ENCODE measurements at places on chromosomes 1 and 21.

DNA sequence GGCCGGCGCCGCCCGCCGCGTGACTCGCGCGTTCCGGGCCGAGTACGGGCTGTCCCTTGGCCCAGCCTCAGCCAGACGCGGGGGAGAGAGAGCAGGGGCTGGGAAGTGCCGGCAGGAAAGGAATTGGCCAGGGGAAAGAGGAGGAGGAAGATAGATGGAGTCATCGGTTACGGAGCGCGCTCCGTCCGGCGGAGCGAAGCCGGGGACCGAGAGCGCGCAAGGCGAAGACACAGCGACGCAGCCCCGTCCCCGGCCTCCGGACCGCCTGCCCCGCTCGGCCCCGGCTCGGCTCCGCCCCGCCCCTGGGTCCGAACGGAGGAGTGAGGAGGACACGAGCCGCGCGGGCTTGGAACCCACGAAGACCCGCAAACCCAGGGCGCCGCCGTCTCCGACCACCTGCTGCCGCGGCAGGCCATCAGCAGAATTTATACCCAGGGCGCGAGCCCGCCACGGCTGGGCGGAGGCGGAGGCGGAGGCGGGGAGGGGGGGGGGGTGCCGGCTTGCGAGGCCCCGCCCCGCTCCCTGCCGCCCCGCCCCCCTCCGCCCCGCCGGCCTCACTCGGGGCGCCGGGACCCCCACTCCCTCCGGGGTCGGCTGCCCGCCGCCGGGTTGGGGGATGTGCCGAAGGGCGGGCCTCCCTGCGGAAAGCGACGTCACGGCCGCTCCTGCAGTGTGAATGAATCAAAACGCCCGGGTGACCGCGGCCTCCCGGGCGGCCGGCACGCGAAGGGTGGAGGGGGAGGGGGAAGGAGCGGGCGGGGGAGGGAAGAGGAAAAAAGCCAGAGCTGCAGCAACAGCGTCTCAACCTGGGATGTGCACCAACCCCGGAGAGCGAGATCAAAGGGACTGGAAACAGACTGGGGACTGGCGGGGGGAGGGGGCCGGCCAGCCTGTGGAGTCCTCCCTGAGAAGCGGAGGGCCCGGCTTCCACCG lies at the start of gene LHX4:
TSS of gene LHX4 (plus strand) at position 782 of the 933 bp plus-strand sequence. CDS start 266 bp downstream, outside the sequence.
- no peak for DNase-seq

DNA sequence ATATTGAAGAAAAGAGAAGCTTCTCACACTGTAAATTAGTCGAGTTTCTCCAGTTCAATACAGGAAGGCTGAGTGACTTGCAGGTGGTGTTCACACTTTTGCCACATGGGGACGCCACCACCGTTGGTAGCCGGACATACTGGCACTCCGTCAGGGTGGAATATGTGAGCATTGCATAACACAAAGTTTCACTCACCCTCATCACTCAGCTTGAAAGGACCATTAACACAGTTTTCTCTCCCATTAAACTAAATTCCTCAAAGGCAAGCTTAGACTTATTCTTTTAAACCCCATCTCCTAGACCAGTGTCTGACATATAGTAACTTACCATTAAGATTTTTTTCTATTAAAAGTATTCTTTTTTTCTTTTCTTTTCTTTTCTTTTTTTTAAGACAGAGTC lies 105.3 kb upstream of the SERBP1 start:
- DNase-seq = peak; percentile 85

DNA sequence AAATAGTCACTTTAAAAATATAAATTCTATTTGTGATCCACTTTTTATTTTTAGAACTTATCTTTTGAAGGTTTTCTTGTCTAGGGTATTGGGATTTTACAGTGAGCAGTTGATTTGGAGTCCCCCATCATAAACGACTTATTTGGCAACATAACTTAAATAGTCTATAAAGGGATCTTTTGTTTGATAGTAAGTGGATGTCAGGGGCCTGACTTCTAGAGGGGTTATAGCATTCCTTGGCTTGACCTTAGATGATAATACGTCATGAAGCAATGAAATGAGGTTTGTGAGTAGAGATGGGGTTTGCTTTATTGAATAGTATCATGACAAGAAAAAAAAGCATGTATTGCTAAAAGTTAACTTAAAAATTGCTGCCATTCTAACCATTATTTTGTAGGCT lies 17.8 kb downstream of the VPS45 start:
- DNase-seq = no peak

DNA sequence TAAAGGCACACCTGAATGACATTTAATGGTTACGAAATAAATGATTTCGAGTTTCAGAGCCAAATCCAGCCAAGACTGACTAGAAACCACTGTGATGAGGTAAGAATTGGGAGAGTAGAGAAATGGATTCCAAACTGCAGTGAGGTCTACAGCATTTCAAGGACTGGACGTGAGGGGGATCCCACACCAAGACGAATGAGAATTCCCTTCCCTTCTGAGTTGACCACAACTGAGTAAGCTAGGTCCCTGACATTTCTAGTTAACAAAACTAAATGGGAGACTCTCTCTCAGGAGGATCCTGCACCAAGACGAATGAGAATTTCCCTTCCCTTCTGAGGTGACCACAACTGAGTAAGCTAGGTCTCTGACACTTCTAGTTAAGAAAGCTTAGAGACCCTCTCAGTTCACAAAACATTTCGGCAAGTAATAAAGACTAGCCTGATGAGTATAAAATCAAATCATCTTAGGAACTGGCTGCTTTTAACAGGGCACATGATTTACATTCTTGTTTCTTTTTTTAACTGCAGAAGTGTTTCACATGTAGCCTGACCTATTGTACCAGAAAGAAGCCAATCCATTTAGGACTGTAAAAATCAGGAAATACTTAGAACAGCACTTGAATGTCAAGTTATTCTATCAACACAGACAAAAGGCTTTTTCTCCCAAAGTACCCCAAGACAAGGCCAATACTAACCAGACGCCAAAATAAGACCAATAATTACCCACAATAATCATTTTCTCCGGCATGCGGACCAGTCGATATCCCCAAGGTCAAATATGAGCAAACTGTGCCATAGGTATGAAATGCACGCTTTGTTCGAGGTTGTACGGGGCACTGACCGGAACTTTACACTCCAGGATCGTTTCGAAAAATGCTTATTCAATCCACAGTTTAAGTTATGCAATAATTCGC lies 1.4 kb upstream of the SPATA1 start:
- DNase-seq = no peak

DNA sequence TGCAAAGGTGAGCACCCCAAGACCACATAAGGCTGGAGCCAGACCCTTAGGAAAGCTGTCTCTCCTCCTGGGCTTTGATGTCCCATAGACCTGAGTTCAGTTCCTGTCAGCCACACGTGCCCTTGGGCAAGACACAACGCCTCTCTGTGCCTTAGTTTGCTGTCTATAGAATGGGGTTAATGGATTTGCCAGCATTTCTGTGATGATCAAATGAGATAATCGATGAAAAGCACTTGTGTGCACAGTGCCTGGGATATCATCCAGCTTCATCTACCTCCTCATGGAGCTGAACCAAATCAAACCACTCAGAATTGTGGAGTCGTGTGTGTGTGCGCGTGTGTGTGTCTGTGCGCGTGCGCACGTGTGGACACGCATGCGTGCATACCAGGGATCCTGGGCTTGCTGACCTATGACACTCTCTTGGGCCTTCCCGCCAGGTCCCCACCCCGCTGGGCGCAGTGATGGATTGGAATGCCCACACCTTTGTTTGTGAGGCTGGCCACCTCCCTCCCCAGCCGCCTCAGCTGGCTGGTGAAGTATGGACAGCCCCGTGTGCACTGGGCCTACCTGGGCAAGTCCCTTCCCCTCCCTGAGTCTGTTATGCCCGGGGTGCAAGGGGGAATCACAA lies 5.2 kb downstream of the TTC22 start:
- no peak for DNase-seq

GRCh38 chr1:93608187-93609109 lies 73.2 kb downstream of the BCAR3 start:
- no peak for DNase-seq

DNA sequence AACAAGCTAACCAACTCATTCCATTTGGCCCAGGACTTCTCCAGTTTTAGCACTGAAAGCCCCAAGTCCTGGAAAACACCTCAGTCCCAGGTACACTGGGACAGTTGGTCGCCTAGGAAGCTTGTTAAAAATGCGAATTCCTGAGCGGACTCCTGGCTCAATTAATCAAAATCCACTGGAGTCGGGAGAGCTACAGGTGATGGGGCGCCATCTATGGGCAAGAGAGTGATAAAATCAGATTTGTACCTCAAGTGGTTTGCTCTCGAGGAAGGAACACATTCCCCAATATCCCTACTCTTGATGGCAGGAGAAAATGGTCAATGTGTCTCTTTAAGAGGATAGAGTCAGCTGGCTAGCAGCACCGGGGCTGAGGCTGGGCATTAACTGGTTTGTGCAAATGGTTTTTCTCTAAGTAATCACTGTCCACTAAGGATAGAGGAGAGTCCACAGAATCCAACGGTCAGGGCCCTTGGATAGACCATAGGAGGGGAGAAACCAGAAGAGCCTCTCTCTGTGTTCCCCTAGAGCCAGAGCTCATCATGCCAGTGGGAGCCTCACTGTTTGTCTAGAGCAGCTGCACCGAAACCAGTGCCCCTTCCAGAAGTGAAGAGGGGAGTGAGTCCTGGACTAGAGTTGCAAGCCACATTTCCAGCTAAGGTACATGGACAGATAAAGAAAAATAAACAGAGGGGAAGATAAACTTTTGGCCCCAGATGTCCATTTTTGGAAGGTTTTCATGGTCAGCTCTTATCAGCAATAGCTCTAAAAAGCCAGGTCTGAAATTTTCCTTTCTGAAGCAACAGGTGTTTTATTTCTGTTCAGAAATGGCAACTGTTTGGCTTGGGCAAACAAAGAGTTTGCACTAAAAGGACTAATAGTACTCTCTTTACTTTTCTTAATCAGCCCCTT lies 148.5 kb downstream of the TENT5C start:
- no peak for DNase-seq

DNA sequence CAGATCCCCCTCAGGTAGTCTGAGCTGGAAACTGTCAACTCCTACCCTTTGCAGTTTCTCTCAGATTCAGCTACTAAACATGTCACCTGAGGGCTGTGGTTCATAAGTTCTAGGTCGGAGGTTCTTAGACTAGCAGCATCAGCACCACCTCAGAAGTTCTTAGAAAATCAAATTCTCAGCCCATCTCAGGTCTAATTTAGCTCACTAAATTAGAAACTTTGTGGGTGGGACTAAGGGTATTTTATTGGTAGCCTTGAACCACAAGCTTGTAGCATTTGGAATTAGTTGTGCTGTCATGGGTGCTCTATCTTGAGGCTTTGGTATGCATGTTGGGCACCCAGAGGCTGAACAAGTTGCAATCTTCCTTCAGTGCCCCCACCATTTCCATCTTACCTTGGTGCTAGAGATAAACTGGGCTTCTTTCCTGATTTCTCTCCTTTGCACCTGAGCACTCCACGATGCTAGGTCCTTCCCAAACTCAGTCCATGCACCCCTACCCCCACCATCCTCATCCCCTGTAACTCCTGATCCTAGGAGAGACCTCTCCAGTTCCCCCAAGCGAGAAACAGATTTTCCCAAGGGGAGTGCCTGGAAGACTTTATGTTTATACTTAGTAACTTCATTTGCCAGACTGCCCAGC lies 54.2 kb downstream of the S1PR1 start:
- DNase-seq = no peak

- no peak for DNase-seq
Measured at GRCh38 chr1:113452921-113453770, 62.8 kb downstream of the MAGI3 start.

- no peak for DNase-seq
Measured at GRCh38 chr1:106548726-106549125, 507.7 kb upstream of the PRMT6 start.

DNA sequence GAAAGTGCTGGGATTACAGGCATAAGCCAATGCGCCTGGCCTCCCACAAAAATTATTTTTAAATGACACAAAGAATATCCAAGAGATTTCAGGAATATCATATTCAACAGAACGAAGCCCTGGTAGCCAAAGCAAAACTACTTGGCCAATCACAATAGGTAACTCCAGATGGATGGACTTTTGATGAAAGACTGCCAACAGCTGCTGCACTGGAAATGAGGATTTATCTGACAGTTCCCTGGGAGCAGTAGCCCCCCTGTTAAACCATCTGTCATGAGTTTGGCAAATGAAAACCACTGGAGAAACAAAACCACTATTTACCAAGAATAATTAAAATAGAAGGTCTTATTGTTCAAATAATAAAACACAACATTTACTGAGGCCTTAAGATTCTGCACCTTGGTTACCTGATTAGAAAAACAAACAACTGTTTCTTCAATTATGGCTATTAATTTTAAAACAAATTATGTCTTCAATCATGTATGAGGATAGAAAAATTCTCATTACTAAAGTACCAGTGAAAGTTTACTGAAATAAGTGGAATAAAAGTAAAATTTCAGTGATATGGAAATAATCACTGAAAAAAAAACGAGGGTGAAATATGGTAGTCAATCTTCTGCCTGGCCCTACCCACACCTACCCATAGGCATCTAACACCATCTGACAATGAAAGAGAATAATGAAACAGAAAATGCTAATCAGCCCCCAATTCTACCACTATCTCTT lies 34.3 kb upstream of the PSMG1 start:
- no peak for DNase-seq

- no peak for DNase-seq
Measured at GRCh38 chr1:153946622-153947241, at the start of gene DENND4B. DENND4B (minus strand) TSS chr1:153946718; CDS start chr1:153944374, 2,344 bp downstream.

DNA sequence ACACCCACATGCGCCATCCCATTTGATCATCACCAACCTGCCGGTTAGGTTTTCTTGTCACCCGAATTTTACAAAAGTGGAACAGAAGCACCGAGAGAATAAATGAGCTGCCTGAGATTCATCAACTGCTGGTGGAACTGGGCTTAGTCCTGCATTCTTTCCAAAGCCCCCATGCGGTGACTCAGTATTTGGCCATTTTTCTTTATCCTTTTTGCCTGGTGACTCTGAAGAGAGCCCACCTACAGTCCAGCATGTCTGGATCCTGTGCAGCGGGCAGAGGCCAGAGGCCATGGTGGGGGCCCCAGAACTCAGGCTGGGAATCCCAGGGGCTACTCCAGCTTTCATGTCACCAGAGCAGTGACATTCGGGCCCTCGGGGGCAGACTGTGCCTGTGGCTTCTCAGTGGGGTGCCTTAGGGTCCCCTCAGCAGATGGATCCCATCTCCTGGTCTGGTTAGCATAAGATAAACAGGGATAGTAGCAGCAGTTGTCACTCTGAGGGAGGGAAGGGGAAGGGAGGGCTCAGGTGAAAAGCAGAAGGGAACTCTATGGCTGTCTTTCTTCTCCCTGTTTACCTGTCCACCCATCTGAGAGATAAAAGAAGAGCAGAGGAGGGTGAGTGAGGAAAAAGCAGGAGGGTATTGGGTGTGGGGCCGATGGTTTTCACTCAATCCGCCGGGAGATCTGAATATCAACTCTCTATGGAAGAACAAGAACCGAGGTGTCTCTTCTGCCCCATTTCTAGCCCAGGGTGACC lies 63.2 kb downstream of the KIF26B start:
- no peak for DNase-seq

- no peak for DNase-seq
Measured at GRCh38 chr1:18972991-18973390, 16.5 kb upstream of the IFFO2 start.

- DNase-seq = peak; percentile 90
Measured at GRCh38 chr1:31937300-31938183, 626 bp downstream of the PTP4A2 start.

- DNase-seq = no peak
Measured at GRCh38 chr1:237677979-237678378, 212.7 kb downstream of the ZP4 start.

- peak; percentile 69 for DNase-seq
Measured at GRCh38 chr1:227939791-227940771, 7.7 kb downstream of the WNT9A start.

GRCh38 chr1:17168091-17168876 lies 36.6 kb upstream of the PADI1 start:
- no peak for DNase-seq

GRCh38 chr1:14165371-14165801 lies 433.1 kb upstream of the KAZN start:
- no peak for DNase-seq

GRCh38 chr1:110605446-110605845 lies 712 bp downstream of the KCNA2 start:
- no peak for DNase-seq
